MCF 10A (cell line): ENCODE measurements at places on chromosomes 3 and 15.
A peak's percentile ranks its signal among the peaks of the same experiment; 100 is the strongest.

DNA sequence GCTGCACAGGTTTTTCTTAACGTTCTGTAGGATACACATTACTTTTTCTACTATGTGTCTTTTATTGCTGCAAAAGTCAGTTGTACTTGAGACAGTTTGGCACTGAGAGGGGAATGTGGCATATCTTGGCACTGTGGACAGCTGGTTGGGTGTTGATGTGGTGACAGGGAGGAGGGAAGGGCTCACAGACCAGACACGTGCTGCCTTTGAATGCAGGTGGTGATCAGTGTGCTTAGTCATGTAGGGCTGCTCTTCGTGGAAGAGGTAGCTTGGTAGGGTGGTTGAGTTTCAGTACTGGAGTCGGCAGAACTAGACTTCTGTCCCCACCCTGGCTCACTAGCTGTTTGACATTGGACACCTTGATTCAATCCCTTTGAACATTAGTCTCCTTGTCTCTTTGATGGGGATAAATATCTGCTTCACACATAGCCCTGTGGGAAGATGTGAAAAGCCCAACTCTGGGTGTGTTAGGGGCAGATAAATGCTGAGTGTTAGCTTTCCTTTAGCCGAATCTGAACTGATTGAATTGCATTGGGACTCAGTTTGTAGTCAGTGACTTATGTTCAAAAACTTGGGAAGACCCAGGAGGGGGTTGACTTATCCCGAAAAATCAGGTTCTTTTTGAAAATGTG lies 108.4 kb downstream of the PTPRG start:
- DNase-seq: peak; percentile 64

DNA sequence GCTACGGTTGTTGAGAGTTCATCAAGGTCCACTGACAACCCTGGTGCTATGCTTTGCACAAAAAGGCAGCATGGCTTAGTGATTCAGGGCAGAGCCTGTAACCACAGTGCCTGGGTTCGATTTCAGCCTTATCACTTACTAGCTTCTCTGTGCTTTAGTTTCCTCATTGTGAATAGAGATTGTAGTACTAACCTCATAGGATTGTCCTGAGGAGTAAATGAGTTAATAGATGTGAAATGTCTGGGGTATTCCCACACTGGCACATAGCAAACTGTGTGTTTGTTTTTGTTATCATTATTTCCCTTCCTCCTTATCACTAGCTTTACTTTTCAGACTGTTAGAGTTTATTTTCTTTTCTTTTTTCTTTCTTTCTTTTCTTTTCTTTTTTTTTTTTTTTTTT lies 16.3 kb downstream of the CRTAP start:
- DNase-seq: no peak

GRCh38 chr15:70528270-70528706 lies 235.1 kb downstream of the UACA start:
- DNase-seq: no peak

GRCh38 chr3:126543457-126544061 lies 15.2 kb downstream of the C3orf22 start:
- DNase-seq: no peak

DNA sequence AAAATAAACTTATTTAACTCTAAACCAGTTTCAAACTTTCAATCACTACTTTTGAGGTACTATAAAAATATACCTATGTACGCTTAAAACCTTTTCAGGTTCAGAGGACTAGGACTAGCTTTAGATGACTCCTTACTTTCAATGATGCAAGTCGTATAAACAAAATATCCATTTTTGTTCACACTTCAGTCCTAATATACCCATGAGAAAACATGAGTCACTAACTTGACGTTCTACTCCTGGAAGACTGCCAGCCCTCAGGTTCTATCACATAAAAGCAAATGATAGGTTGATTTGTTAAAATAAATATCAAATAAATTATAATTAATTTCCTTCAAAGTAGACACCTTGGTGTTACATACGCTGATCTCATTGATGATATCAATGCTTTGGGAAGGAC lies 10.6 kb upstream of the P3H2 start:
- DNase-seq: peak; percentile 93

GRCh38 chr3:145190761-145191160 lies 970.2 kb downstream of the PLOD2 start:
- no peak for DNase-seq

DNA sequence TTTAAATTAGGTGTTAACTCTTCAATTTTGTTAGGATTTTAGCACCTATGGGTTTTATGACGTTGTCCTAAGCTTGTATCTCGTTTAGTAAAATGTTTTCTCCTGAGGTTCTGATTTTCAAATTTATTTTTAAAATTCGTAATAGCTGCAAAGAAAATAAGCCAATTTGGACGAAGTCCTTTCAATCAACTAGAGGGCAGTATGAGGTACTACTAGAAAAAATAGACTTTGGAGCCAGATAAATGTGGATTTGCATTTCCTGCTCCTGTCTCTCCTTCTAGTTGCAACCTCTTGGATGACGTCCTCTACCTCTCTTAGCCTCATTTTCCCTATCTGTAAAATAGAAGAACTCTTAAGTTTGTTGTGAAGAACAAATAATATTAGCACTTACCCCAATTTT lies 81.1 kb downstream of the SLTM start:
- no peak for DNase-seq

DNA sequence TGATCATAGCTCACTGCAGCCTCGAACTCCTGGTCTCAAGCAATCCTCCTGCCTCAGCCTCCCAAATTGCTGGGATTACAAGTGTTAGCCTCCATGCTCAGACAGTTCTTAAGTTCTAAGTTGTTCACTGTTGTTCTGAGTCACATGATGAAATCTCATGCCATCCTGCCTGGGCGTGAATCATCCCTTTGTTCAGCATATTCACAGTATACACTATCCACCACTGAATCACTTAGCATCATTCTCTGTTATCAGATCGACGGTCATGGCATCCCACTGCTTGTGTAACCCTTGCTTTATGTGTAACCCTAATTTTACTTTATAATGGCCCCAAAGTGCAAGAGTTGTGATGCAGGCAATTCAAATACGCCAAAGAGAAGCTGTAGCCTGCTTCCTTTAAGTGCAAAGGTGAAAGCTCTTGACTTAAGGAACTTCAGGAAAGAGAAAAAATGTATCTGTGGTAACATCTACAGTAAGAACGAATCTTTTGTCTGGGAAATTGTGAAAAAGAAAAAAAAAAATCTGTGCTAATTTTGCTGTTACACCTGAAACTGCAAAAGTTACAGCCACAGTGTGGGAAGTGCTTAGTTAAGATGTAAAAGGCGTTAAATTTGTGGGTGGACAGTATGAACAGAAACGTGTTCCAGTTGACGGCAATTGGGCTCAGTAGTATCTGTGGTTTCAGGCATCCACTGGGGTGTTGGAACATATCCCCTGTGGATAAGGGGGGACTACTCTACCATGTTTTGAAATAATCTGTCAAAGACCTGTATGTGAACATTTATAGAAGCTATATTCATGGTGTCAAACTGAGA lies 80.6 kb downstream of the PCOLCE2 start:
- DNase-seq: peak; percentile 72

GRCh38 chr3:30227571-30228301 lies 378.7 kb upstream of the TGFBR2 start:
- peak; percentile 86 for DNase-seq

GRCh38 chr15:81002009-81002330 lies 1.2 kb downstream of the TLNRD1 start:
- DNase-seq: no peak

DNA sequence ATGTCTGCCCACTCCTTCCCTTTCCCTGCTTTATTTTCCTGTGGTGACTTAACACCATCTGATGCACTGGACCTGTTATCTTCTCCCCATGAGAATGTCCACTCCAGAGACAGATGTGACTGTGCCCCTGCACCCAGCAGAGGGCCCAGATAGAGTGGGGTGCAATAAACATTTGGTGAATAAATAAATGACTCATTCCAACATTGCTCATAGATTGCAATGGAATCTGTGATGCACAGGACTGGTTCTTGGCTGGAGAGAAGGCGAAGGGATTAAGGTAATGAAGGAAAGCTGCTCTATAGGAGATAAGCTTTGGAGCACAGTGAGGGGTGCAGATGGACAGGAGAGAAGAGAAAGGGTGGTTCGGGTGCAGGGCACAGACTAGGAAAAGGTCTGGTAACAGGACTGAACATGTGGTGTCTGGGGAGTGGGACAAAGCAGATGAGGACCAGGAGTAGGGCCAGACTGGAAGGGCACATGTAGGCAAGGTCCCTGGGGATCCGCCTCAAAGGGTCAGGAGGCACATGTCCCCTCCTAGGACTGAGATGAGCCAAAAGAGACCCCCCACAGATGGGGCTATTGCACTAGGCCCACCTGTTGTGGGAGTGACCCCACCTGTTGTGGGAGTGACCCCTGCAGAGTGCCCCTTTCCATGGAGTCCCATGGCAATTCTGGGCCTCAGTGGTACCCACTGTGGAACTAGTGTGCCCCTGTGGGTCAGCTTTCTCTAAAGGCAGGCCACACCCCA lies 17.5 kb upstream of the POC1A start:
- DNase-seq: peak; percentile 36

DNA sequence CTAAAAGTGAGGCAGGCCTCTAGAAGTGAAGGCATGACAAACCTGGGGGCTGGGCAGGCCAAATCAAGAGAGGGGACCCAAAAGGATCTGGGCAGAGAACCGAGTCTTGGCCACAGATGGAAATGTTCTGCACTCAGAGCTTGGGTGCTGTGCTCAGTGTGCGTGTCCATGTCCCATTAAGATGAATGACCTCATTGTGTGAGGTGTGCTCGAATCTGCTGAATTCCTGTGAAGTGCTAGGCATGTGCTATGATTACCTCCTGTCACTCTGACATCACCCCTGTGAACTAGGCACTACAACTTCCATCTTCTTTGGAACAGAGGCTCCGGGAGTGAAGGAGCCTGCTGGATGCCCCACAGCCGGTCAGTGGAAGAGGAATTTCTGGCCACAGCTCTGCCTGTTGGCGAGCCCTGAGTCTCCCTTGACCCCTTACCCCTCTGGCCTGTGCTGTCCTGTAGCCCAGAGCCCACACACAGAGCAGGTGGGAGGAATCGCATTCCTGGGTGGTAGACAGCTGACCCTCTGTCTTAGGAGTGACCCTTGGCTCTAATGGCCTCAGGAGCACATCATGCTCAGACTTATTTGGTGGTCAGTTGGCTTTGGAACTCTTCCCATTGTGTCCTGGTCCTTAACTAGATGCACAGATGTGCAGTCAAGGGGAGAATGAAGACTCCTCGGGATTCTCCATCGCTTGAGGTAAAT lies 67.6 kb upstream of the CTDSPL start:
- no peak for DNase-seq

GRCh38 chr15:26891448-26892181 lies 24.8 kb downstream of the GABRA5 start:
- DNase-seq: peak; percentile 5

GRCh38 chr3:101898752-101899169 lies 49.4 kb downstream of the NFKBIZ start:
- DNase-seq: no peak

DNA sequence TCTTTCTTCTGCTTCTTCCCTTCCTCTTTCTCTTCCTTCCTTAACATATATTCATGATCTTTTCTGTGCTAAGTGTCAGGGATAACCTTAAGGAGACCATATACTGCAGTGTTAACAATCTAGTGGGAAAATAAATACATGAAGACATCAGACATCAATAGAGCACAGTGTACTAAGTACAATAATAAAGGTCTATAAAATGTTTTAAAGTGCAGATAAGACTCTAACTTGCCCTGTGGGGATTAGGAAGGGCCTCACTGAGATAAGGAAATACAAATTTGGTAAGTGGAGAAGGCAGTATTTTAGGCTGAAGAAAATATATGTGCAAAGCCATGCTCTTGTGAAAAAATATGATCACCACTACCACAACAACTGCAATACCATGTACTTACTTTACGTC lies 49.2 kb upstream of the NANOGP8 start:
- DNase-seq: no peak

DNA sequence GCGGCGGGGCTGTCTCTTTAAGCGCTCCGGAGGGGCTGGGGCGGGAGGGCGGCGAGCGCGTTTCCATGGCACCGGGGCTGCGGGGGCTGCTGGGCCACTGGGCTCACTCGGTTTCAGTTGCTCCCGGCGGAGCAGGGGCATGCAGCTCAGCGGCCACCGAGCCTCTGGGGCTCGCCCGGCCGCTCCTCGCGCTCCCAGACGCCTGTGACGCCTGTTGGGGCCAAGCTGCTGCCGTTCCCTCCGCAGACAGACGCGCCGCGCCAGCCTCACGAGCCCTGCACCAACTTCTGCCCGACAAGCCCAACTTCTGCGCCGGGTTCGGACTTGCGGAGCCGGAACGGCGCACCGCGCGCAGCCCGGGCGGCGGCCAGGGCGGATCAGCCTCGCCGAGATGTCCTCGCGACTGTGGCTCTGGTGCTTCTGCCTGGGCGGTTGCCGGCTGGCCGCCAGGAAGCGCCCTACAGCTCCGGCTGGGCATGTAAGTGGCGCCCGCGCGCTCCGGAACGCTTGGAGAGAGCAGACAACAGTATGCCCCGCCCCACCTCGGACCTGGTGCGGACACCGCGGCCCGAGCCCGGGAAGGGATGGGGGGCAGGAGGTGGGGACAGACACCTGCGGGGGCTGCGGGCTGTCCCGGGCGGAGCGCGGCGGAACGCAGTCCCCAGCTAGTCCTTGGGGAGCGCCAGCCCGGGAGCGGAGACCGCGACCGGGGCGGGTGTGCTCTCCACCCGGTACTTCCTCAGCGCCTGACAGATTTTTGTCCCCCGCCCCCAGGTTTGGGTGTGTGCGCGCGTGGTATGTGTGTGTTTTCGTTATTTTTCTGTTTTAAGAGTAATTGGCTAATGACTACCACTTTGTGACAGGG lies 154.1 kb upstream of the GOLIM4 start:
- DNase-seq: peak; percentile 43

- DNase-seq: no peak
These were observed 228.5 kb downstream of the CHL1 start for GRCh38 chr3:425079-425478.

GRCh38 chr3:177460047-177460446 lies 262.8 kb upstream of the TBL1XR1 start:
- DNase-seq: no peak

- no peak for DNase-seq
These were observed 14.8 kb upstream of the RAD51 start for GRCh38 chr15:40680151-40680550.

GRCh38 chr3:141403576-141403975 lies 35.3 kb downstream of the ZBTB38 start:
- DNase-seq: no peak

GRCh38 chr15:98907927-98908471 lies 99.6 kb downstream of the PGPEP1L start:
- DNase-seq: no peak
